ENCODE measurements at places on chromosomes 2 and 18.
A peak's percentile ranks its signal among the peaks of the same experiment; 100 is the strongest.

GRCh38 chr2:29064346-29064715 lies 10.0 kb downstream of the PCARE start:
- no peaks in the 10 kb centered on the region for H3K4me1 ChIP-seq
- H3K27ac ChIP-seq: no peak overlapping the region
- no peak overlapping the region for H3K4me3 ChIP-seq

GRCh38 chr2:96692094-96692971 lies 47.5 kb downstream of the LMAN2L start:
- H3K27me3 ChIP-seq: no peaks in the 10 kb centered on the region
- no peak overlapping the region for H3K4me3 ChIP-seq
- DNase-seq: no peak
- no peaks in the 10 kb centered on the region for H3K36me3 ChIP-seq

GRCh38 chr2:9984871-9985480 lies 33.5 kb downstream of the GRHL1 start:
- H3K4me3 ChIP-seq: no peak overlapping the region
- no peak for DNase-seq
- no peaks in the 10 kb centered on the region for H3K4me1 ChIP-seq
- H3K27ac ChIP-seq: no peak overlapping the region

GRCh38 chr2:145186303-145186702 lies 666.4 kb upstream of the ZEB2 start:
- no peaks in the 10 kb centered on the region for H3K4me1 ChIP-seq
- H3K36me3 ChIP-seq: no peaks in the 10 kb centered on the region
- H3K4me3 ChIP-seq: no peak overlapping the region
- peak; percentile 44 for DNase-seq
- no peak overlapping the region for H3K27ac ChIP-seq

- H3K4me3 ChIP-seq: no peak overlapping the region
- H3K27me3 ChIP-seq: no peaks in the 10 kb centered on the region
- H3K4me1 ChIP-seq: no peaks in the 10 kb centered on the region
- no peaks in the 10 kb centered on the region for H3K36me3 ChIP-seq
Observed at GRCh38 chr2:37919631-37920032, 5.5 kb upstream of the RMDN2 start.

DNA sequence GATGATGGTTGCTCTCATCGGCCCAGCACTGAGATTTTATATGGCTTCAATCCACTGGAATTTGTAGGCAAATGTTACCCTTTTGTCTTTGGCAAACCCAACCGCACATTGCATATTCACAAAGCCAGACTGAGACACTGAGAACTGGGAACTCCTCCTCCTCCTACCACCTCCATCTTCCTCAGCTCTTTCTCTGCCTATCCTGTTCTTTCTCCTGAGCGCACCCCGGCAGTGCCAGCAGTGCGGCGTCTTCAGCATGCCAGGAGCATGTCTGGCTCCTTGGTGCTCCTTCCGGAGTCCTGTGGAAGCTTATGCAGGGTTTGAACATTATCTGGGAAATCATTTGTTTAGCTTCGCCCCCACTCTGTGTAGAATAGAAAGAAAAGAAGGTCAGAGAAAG lies 50.8 kb downstream of the TRIB2 start:
- H3K4me3 ChIP-seq: no peak overlapping the region
- H3K27me3 ChIP-seq: no peaks in the 10 kb centered on the region
- H3K27ac ChIP-seq: no peak overlapping the region

- no peaks in the 10 kb centered on the region for H3K27me3 ChIP-seq
- no peaks in the 10 kb centered on the region for H3K36me3 ChIP-seq
- DNase-seq: no peak
- no peak overlapping the region for H3K4me3 ChIP-seq
- peaks cover 2% of the 10 kb centered on the region for H3K4me1 ChIP-seq
Observed at GRCh38 chr2:11397513-11397912, 53.1 kb upstream of the ROCK2 start.
